ENCODE measurements at places on chromosomes 4 and X.

DNA sequence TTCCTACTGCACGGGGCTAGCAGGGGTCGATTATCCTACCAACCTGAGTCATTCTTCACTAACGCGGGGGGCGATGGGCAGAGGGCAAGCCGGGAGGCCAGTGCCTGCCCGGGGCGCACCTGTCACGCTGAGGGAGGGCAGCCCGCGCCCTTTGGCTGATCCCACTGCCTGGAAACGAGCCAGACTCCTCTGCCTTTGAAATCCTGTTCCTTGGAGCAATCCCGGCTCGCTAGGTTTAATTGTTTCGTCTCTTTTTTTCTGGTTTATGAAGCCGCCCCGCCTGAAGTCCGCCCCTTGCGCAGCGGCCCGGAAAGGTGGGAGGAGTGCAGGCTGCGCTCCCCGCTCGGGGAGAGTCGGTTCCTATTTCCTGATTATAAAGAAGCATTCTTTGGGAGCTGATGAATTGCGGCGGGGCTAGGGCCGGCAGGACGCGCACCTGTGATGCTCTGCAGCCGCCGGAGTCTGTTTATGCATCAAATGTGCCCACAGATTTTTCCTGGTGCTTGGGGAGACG lies 484.2 kb downstream of the BCOR start:
- DNase-seq: no peak

DNA sequence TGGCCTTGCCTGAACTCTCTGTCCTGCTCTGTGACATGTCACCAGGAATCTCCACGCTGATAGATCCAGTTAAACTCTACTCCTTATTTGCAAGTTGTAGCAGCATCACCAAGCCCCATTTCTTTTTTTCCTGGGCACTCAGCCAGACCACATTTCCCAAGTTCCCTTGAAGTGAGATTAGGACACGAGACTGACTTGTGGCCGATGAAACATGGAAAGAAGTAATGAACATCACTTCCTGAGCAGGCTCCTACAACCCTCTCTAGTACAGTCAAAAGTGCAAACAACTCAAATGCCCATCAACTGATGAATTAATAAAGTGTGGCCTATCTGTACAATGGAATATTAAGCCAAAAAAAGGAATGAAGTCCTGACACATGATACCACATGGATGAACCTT lies 74.6 kb downstream of the MAP3K15 start:
- no peak for DNase-seq

DNA sequence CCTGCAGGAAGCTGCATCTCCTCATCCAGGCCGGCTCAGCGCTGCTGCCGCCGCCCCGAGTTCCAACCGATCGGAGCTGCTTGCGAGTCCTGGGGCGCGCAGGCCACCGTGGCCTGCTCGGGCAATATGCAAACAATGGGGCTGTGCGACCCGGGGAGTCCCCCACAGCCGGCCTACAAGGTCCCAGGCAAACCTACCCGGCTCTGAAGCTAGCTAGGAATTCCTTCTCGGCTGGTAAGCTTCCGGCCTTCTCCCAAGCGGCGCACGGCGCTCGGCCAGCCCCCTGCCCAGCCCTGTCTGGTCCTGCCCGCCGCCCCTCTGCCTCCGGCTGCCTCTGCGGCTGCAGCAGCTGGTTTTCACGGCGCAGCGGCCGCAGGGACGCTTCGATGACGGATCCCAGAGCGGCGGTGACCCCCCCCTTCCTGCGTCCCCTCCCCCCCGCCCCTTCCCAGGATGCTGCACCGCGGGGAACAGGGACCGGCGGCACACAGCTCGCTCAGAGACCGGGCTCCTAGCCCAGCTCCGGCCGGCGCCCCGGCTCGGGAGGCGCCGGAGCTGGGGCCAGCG lies 59.4 kb downstream of the TSC22D3 start:
- DNase-seq: no peak

DNA sequence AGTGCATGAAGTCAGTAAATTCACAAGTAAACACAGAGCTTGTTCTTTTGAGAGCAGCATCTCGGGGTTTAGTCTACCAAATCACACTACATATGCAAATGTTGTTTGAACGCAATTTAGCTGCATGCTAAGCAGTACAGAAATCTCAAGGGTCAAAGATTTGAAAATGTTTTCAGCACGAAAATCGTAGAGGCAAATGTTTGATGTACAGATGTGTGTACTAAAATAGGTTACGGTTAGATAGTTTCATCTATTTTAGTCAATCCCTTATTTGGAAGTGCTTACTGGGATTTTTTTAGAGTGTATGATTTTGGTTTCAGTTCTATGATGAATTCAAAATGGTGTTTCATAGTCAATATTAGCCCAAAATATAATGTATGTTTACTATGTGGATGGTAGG lies 1928.2 kb upstream of the TENM3 start:
- DNase-seq: no peak

GRCh38 chr4:151960449-151961230 lies 199.8 kb upstream of the GATB start:
- DNase-seq: no peak

GRCh38 chr4:38174801-38175200 lies 214.6 kb downstream of the PTTG2 start:
- DNase-seq: no peak

DNA sequence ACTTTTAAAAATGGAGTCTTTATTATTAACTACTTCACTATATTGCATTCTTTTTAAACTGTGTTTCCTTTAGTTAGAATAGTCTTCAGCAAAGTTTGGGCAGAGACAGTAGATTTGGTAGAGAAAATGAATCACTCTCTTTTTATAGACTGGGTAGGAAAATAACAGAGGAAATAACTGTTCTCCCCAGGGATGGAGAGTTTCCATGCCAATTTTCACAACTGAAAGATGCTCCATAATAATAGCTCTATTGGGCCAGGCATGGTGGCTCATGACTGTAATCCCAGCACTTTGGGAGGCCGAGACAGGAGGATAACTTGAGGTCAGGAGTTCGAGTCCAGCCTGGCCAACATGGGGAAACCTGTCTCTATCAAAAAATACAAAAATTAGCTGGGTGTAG lies 13.1 kb downstream of the HSD17B13 start:
- DNase-seq: no peak

DNA sequence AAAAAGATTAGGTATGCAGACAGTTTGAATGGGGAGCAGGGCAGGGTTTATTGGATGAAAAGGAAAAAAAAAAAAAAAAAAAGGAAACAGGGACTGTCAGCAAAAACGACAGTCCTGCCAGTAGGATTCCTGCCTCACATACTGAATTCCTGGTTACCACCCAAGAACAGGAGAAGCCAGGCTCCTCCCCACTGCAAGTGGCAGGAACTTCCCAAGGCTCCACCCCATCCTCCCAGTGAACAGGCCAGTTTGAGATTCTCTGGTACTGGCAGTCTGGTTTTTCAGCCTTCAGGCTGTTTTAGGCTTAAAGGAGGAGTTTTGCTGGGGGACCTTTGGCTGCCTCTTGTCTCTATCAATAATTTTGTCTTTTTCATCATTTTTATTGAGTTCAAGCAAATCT lies 360.0 kb upstream of the CXorf51A start:
- no peak for DNase-seq

GRCh38 chr4:122403861-122404260 lies 25.1 kb downstream of the ADAD1 start:
- no peak for DNase-seq

DNA sequence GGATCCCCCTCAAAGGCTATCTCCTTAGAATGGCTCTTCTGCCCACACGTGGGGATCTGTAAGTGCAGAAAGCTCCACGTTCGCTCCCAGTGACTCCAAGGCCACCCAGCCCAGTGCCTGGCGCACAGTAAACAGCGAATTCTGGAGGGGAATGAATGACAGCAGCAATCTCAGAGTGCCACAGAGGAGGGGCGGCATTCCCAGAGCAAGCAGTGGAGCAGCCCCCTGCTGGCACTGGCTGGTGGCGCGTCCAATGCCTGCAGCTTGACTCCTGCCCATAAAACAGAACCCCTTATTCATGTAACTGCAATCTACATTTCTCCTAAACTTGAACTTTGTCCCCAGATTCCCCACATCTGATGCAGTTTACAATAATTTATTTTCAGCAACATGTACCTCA lies 6.9 kb upstream of the HELT start:
- no peak for DNase-seq

- DNase-seq: no peak
These were observed 522.4 kb upstream of the RPS6KA3 start for GRCh38 chrX:20789103-20789502.

Data from stimulated activated CD4-positive, alpha-beta T cell treated with anti-CD3 and anti-CD28 coated beads, TNF-alpha, amount 100 ng/mL, for 48 hours (primary cell).